Stimulated activated naive CD4-positive, alpha-beta T cell treated with Interleukin-2 at 50 U/mL for 16 hours (primary cell): ENCODE measurements at places on chromosomes 7 and 10.

DNA sequence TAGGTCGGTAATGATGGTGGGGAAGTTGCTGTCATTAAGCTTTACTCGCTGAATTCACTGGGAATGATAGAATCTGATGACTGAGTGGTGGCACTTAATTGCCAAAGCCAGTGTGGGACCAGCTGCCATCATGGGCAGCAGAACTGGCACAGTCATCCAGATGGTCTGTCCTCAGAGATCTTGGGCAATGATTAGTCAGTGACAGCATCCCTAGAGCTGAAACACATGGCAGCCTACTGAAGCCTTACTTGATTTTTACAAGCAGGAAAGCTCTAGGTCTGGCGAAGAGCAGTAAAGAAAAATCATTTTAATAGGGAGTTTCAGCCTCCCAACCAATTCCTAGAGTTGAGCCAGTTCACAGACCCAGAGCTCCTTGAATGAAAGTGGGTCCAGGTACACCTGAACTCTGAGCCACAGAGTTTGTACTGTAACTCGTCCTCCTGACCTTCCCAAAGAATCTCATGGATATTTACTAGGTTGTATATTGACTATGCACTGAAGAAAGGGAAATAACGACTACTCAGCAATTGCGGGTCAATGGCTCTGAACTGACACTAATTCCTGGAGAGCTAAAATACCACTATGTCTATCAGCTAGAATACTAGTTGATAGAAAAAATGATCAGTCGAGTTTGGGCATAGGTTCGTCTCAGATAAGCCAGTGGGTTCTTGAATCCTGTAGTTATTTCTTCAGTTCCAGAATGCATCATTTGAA, 4.4 kb upstream of the ASB13 start:
- DNase-seq = no peak

DNA sequence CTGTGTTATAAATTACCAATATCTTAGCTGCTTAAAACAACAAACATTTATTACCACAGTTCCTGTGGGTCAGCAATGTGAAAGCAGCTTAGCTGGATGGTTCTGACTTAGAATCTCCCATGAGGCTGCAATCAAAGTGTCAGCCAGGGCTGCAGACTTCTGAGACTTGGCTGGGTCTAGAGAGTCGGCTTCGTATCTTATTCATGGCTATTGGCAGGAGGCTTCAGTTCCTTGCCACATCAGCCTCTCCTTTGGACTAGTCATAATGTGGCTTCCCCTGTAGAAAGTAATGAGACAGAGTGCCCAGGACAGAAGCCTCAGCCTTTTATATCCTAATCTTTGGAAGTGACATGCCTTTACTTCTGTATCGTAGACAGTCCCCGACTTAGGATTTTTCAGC, 27.3 kb downstream of the RALA start:
- DNase-seq = no peak

DNA sequence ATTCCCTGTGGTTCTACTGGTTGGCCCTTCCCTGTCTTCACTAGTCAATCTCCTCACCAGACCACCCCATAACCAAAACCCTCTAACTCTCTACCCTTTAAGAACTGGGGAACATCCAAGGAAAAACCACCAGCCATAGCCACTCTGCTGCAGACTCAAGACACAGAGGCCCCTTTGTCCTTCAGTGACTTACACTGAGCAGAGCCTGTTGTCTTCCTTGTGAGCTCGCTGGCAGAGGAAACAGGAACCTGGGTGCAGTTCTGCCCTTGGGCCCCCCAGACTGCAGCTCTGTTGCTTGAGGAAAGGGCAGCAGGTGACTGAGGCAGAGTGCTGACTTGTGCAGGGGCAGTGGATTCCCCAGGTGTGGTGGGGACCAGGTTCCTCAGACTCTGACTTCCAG, 30.6 kb downstream of the ZC3HAV1 start:
- no peak for DNase-seq

DNA sequence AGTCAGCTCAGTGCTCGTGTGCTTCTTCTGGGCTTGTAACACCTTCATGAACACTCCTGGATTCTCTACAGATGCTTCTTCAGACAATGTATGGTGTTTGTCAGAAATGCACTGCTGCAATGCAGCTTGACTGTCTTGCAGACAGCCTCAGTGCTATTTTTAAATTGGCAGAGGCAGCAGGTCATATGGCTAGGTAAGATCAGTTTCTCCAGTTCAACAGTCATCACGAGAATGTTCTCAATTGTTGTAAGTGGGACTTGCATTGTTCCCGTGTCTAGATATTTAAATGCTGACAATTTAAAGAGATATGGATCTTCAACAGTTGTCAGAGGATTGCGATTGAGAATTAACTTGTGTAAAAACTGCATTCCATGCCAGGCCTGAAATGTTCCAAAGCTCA, 7.6 kb upstream of the ACBD5 start:
- DNase-seq = no peak

DNA sequence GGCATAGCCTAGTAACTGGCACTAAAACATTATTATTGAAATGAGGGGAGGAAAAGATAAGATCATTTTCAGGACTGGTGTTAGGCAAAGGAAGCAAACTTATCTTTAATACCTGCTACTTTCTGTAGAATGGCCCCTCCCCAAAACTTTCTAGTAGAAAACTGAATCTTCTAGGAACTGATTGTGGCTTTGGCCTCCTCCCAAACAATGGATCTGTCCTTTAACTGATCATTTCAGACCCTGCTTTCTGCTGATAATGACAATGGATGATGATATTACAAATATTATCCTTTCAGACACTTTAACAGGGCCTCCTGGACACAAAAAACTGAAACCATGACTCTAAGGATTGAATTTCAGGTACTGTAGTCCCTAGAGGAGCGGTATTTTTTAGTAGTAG, 55.1 kb downstream of the EZH2 start:
- no peak for DNase-seq
